Naive thymus-derived CD8-positive, alpha-beta T cell (primary cell): ENCODE measurements at places on chromosomes 13 and 19.

DNA sequence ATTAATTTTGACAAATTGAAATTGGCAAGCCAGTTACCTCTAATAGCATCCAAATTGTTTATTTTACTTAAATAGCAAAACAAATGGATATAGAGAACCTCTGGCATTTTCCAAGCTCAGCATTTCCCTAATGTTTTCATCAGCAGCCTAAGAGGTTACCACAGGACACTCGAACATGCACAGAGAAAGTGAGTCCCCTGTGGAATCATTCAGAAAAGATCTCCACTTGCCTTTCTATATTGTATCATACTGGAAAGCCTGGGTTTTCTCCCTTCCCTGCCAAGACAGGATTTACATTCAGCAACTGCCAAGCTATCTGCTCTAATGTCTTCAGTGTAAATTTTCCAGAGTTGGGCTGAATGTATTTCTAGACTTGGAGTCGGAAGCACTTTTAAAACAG, 188.9 kb downstream of the KCTD12 start:
- DNase-seq, result no peak

GRCh38 chr13:96499656-96500055, 409.7 kb downstream of the HS6ST3 start:
- DNase-seq, result no peak

DNA sequence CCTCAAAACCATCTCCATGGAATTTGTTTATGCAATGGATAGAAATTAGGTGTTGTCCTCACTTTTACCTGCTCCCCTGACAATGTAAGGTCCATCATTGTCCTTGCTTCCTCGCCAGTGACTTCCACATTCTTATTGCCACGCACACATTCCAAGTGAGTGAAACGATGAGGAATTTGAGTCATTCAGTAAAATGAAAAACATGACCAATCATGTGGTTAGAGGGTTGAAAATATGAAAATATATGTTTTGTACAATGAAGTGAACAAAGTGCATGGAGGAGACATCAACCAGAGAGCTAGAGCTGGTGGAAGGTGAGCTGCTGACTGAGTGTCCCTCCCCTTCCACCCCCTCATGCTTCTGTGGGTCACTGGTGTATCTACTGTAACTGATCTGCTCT, 91.7 kb downstream of the ATP8A2 start:
- no peak for DNase-seq

GRCh38 chr13:20696073-20696472, 7.4 kb upstream of the IL17D start:
- no peak for DNase-seq

- DNase-seq, result no peak
These were observed 9.7 kb downstream of the TLE2 start for GRCh38 chr19:3019211-3019854.

GRCh38 chr19:57946316-57946715, 1.2 kb downstream of the ZNF256 start:
- no peak for DNase-seq

DNA sequence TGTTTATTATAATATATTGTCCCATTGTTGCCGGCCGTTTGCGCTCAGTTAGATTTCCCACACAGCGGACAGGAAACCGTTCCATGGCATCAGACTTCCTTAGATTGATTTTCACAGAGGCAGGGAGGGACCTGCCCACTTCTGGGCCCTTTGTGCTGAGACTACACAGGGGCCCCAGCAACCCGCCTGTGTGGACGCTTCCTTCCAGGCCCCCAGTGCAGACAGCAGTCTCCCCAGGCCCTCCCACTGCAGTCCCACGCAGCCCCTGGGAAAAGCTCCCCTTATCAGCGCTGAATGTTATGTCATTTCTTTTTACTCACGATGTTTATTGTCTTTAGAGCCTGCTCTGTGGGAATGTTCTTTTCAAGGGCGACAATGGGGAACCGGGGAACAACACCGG, 351.7 kb upstream of the ARGLU1 start:
- no peak for DNase-seq

- DNase-seq, result peak; percentile 45
These were observed 32.7 kb upstream of the GPR183 start for GRCh38 chr13:99339736-99340397.

DNA sequence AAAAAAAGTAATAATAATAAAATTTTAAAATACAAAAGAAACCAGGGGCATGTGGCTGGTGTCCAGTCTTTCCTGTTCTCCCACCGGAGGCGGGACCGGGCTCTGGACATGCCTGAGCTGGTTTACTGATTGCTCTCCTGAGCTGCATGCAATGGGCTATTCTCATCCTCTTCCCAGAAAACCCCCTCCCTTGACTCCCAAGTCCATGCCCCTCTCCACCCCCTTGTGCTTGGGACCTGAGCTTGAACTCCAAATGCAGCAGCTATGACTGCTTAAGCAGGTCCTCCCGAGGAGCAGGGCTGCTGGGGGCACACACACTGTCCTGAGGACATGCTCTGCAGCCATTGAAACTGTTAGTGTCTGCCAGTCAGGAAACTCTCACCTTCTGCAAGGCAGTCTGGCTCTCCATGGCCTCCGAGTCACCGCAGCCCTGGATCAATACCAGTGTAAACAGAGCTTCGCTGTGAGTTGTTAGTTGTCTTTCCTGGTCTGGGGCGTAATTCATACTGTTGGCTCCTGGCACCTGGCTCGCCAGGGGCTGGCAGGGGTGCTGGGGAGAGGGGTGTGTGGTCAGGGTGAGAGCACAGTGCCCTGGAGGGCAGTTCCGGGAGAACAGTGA, 41.6 kb upstream of the CHST8 start:
- DNase-seq, result no peak

- DNase-seq, result no peak
These were observed 8.2 kb downstream of the SCEL start for GRCh38 chr13:77543711-77544110.

- DNase-seq, result no peak
These were observed 14.2 kb upstream of the PNMA8C start for GRCh38 chr19:46442808-46443450.

- DNase-seq, result no peak
These were observed 14.4 kb upstream of the CEBPA start for GRCh38 chr19:33316541-33317264.

DNA sequence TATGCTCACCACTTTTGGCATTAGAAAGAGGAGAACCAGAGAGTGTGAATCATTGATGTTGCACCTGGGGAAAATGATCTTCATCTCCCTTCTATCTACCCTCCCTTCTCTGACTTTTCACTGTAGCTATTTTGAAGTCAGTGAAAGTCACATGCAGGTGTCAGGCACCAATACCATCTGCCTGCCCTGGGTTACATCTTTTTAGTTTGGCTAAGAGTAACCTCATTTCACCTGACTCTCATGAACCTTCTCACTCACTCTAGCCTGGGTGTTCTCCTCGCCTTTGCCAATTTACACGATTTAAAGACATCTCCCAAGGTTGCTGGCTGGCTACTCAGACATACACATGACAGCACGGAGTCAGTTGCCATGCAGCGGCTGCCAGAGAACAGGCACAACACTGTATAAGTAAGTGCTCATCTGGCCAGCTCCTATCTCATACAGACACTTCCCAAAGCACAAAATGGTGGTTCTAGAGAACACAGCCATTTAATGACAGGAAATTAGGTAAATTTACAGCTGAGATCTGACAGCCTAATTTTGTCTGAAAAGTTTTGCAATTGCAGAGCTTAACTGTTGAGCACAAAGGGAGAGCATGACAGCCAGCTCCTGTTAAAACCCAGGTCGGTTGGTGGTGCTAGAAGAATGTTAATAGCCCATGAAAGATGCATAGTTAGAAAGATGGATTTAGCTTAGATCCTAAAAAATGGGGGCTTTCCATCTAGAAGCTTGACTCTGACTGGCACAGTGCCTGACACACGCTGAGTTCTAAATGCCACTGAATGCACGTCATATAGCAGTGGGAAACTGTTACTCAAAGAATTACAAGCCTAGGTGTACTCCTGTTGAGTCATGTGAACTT, 32.5 kb downstream of the LCP1 start:
- DNase-seq, result no peak

DNA sequence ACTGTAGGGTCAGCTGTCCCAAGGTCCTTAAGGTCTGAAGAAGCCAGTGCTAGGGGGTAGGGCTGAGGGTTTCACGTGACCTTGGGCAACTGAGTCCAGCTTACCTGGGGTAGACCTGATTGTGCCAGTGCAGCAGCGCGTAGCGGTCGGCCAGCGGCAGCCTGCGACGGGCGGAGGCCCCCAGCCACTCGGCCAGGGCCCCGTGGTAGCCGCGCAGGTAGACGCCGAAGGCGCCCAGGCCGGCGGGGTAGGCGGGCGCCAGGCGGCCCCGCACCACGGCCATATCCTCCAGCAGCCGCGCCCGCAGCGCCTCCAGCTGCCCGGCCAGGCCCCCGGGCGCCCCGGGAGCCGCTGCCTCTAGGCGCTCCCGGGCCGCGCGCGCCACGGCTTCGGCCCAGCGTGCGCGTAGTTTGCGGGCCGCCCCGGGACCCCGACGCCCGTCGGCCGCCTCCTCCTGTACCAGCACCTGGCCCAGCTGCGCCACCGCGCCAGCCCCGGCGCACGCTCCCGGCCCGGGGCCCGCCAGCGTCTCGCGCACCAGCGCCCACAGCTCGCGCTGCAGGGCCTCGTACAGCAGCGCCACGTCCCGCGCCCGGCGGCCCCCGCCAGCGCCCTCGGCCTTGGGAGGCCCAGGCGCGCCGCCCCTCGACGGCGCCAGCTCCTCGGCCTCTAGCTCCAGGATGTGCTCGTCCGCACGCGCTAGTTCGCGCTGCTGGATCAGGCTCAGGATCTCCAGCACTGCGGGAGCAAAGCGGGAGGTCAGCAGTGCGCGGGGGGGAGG, 10.9 kb downstream of the EXOC3L2 start:
- no peak for DNase-seq

- DNase-seq, result no peak
These were observed 152.7 kb downstream of the FLT1 start for GRCh38 chr13:28342251-28342650.

- DNase-seq, result no peak
These were observed 8.2 kb upstream of the UPK1A start for GRCh38 chr19:35657904-35658700.
